ENCODE measurements at places on chromosomes 11 and 22.

GRCh38 chr11:84681456-84681855, 945.7 kb downstream of the DLG2 start:
- no peak for DNase-seq

DNA sequence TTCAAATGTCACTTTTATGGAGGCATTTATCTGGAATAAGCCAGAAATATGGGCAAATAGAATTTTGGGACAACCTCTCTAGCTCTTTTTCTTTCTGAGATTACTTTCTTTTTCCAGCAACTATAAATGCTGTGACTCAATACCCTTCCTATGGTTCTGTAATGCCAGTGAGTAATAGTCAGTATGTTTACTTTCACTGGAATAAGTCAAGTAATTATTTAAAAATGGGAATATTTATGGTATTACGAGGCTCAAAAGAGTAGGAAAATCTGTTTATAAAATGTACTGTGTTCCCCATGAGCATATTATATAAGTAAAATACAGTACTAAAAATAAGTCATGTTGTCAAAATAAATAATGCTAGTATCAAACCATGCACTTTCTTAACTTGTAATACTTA, 750.5 kb downstream of the LUZP2 start:
- DNase-seq: no peak

DNA sequence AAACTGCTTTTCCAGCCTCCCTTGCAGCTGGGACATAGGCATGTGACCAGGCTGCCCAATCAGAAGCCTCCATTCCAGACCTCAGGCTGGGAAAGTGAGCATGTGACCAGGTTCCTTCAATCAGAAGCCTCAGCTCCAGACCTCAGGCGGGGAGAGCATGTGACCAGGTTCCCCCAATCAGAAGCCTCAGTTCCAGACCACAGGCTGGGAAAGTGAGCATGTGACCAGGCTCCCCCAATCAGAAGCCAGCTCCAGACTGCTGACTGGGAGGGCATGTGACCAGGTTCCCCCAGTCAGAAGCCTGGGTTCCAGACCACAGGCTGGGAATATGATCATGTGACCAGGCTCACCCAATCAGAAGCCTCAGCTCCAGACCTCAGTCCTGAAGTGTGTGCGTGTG, 11.7 kb upstream of the IL2RB start:
- DNase-seq: no peak

DNA sequence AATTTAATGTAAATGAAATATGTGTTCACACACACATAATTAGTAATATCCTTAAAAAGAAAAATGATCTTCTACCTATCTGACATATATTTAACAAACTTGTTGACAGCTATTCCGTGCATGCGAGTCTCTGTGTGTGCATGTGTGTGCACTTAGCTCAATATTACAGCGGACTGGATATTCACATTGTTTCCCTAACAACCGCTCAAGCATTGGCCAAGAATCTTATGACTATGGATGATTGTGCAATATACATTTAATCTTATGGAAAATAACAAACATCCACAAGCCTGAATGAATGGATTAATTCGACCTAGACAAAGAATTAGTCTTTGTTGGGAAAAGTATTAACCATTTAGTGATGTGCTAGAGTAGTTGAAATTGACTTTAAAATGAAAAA, 1078.6 kb downstream of the LRRC4C start:
- DNase-seq: no peak

- DNase-seq: peak; percentile 48
These were observed 1.4 kb upstream of the MAPK11 start for GRCh38 chr22:50271519-50271970.

DNA sequence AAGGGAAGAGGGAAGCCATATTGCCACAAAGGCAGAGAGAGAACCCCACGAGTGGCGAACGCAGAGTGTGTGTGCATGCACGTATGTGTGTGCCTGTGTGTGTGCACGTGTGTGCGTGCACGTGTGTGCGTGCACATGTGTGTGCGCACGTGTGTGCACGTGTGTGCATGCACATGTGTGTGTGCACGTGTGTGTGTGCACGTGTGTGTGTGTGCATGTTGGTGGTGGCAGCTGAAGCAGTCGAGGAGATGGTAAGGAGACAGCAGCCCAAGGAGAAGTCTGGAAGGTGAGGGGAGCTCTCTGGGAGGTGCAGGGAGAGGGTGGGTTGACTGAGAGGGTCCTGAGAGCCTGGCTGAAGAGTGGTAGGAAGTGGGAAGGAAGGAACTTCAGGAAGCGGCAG, 94.1 kb upstream of the NECTIN1 start:
- no peak for DNase-seq

DNA sequence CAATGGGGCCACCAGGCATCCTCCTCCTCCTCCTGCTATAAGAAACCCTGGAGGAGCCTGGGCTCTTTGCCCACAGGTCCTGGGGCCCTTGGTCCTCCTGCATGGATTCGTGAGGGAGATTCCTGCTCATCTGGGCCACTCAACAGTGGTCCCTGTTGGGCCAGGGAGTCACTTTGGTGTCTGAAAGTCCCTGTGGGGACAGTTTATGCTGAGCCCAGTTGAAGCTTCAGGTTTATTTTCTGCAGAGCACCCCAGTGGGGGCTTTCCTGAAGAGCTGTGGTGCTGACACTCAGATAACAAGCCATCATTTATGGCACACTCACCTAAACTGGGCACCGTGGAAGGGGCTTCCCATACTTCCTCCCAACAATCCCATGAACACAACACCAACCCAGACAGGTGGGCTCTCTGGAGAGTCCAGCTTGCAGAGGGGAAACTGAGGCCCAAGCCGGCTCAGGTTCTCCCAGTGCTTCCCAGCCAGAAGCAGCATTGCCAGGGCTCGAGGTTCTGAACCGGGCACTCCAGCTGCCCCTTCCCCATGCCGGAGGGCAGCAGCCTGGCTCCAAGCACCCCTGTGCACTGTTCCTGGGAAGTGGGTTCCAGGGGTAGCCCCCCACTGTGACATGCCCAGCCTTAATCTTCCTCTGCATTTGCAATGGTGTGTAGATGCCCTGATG, 91.3 kb downstream of the MYEOV start:
- DNase-seq: no peak

DNA sequence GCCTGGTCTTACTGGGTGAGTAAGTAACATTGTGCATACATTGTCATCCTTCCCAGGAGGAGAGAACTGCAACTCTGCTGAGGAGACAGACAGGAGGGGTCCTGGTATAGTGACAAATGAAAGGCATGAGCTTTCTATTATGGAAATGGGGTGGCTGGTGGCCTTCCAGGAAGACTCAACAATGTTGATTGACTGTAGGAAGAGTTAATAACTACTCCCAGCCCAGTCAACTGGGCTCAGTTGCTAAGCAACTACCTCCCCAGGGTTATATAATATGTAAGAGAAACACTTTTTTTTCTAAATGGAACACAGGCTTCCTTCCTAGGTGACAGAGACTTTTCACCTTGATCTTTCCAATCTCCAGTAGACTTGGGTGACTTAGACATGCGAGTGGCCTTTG, 28.2 kb downstream of the SEZ6L start:
- DNase-seq: no peak

DNA sequence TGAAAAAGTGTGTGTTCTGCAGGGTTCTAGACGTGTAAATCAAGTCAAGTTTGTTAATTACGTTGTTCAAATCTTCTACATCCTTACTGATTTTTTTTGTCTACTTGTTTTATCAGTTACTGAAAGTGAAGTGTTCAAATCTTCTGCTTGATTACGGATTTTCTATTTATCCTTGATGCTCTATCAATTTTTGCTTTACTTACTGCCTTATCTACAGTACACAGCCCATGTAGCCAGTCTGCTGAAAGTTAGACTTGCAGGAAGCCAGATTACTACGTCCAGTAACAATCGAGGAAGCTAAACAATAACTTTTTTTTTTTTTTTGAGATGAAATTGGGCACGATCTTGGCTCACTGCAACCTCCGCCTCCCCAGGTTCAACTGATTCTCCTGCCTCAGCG, 15.6 kb upstream of the C11orf24 start:
- no peak for DNase-seq

DNA sequence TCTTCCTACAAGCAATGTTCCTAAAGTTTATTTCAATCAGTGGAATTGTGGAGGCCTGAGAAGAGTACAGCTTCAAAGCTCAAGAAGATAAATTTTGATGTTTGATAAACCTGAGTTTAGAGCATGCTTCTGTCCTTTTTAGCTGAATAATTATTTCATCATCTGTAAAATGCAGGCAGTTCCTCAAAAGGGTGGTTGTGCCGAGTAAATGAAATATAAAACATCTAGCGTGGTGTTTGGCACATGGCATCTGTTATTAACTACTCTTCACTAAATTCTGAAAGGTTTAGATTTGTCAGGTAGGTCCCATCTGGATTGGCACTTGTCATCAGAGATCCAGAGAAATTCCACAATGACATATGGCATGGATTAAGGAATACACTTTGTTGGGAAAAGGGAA, 155.1 kb downstream of the DDX10 start:
- no peak for DNase-seq

DNA sequence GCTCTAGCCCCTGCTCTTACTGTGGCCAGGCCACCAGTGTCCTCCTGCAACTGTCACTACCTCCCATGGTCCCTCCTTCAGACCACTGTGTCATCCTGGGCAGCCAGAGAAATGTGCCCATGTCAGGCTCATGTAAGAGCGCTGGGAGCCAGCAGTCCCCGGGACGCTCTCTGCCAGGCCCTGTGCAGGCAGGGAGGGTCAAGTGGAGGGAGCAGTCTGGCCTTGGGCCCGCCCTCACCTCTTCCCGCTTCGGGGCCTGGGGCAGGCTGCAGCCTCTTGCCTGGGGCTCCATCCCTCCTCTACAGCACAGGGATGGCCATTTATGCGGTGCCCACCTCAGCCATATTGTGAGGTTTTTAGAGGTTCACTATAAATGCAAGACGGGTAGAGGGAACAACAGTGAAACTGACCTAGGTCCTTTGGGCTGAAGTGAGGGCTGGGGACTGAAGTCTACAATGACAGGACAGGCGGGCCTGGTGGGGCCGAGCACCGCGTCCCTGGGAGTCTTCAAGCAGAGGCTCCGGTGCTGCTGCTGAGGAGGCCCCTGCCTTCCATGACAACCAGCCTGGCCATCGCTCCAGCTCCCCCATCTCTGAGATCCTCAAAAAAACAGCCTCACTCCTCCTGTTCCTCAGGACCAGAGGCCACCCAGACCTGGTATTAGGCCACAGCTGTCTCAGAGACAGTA, 54.9 kb upstream of the TTLL12 start:
- DNase-seq: no peak

- DNase-seq: peak; percentile 87
These were observed 6.4 kb upstream of the ME3 start for GRCh38 chr11:86678823-86679222.

- no peak for DNase-seq
These were observed 812.2 kb downstream of the LRRC4C start for GRCh38 chr11:40647295-40647694.

- no peak for DNase-seq
These were observed 123.4 kb upstream of the ANO1 start for GRCh38 chr11:69954756-69955155.

- peak; percentile 19 for DNase-seq
These were observed 14.2 kb downstream of the DTX4 start for GRCh38 chr11:59186130-59186594.

GRCh38 chr11:64659417-64660144, 63.4 kb downstream of the NRXN2 start:
- peak; percentile 59 for DNase-seq

- peak; percentile 90 for DNase-seq
These were observed 14.7 kb upstream of the NNMT start for GRCh38 chr11:114281388-114281956.

- DNase-seq: no peak
These were observed 252.3 kb downstream of the KIRREL3 start for GRCh38 chr11:126748100-126748791.

GRCh38 chr11:19162951-19163505, 38.8 kb downstream of the CSRP3 start:
- DNase-seq: no peak

DNA sequence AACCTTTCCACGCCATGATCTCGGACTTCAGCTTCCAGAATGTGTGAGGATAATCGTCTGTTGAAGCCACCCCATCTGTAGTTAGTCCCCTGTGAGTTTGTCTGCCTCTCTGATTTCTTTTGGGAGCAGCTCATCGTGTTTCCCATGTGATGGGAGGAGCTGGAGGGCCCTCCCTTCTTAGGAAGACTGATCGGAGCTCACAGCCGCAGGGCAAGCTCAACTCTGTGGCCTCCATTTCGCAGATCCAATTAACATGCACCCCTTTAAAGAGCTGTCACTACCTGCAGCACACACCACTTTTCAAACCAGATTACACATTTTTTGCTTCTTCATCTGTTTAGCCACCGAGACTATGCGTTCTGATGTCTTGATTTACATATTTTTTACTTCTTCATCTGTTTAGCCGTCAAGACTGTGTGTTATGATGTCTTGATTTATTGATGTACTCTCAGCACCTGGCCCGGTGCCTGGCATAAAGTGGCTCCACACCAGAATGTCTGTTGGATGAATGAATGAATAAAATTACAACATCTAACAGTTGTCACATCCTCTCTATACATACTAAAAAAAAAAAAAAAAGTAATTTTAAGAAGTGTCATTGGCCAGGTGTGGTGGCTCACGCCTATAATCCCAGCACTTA, 14.9 kb upstream of the PPFIA1 start:
- peak; percentile 14 for DNase-seq

DNA sequence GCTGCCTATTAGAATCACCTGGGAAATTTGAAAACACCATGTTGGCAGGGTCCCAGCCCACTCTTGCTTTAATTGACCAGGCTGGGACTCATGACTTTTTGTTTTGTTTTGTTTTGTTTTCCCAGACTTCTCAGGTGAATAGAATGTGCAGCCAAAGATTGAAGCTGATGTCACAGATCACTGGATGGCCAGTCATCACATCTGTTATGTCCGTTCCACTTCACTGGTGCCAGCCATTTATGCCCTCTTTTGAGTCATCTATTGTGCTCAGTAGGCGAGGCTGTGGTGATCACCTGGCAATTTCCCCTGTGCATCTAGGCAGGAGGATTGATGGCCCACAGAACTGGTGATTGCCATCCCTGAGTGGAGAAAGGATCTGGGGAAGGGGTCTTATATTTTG, 297.3 kb downstream of the INSC start:
- DNase-seq: no peak

DNA sequence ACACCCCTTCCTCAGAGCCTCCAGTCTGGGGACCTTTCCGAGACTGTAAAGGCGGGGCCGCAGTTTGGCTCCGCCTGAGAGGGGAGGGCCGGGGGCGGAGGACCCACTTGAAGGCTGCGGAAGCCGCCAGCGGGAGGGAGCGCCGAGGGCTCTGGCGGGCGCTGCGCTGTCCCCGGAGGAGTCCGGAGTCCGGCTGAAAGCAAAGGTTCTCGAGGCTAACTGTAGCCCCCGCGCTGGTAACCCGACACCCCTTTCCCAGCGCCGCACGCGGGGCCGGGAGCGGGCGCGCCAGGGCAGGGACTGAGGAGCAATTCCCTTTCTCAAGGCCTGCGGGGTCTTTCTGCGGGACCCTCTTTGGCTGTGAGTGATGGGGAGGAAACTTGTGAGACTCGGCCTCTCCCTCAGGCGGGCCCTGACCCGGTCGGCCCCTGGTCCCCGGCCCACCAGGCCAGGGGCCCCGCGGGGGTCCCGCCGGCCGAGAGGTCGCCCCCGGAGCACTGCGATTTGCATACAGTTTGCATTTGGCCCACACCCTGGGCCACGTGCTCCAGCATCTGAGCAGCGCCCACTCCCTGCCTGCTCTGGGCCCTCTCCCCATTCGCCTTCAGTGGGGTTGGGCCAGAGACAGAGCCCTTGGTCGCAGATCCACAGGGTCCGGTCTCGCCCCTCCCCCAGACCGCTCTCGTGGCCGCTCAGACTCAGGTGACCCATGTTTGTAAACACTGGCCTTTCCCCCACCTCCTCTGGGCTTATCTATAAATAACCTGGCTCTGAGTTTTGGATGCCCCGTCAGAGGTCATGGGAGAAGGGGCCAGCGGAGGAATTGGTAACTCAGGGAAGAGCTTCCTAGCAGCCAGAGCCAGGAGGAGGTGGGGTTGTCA, 519 bp upstream of the ART5 start:
- peak; percentile 45 for DNase-seq

All from amniotic epithelial cell (primary cell).